AG04449 (cell line): ENCODE measurements at places on chromosomes 7 and 10.
A peak's percentile ranks its signal among the peaks of the same experiment; 100 is the strongest.

DNA sequence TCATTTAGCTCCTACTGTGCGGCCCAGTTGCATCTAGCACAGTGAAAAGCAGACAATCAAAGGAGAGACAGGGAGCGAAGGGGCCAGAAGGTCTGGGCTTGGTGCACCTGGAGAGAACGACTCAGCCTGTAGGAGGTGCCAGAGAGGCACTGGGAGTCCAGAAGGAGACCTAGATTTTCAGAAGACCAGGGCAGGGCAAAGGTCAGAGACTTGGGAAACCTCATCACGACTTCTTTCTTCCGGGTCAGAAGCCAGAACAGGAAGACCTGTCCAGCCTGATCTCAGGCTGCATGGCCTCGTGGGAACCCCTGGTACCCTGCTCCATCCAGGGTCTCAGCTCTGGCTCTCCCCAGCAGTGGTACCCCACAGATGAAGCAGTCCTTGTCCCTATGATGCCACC lies 5.2 kb downstream of the AGAP3 start:
- no peak for DNase-seq

- DNase-seq: no peak
Observed at GRCh38 chr10:60388709-60389301, 870 bp downstream of the ANK3 start.

DNA sequence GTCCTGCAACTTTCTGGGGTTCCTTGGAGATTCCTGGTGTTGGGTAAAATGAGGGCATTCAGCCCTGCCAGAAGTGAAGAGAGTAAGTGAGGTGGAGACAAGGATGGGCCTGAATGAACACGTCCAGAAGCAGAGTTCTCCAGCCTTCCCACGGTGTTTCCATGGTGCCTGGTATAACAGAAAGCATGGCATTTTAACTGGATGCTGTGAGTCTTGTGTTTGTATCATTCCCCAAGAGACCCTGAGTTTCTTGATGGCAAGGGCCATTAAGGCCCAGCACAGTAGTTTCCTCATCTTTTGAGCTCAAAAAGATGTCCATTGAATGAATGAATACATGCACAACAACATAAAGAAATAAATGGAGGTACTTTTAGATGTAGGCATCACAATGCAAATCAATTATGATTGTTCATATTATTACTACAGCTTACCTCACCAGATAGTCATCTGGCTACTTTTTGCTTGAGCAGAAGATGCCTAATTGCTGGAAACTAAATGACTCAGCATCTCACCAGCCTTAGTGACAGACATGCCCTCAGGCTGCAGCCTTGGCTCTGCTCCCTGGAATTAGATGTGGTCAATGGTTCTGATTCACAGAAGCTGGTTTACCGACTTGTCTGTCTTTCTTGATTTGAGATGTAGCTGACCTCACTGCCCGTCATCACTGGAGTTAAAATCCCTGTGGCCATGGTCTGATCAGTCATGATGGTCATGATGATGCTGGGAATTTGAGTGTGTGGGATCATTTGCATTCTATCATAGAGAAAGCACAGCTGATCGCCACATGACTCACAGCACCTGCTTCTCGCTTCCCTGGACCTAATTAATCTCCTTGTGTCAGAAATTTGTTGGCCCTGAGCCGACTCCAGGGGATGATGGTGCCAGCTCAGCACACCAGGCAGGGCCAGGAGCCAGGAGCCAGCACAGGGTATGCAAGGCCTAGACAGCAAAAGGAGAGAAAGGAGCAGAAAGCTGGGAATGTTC lies 83.9 kb downstream of the CXCL12 start:
- peak; percentile 98 for DNase-seq

- no peak for DNase-seq
Observed at GRCh38 chr10:124385627-124386185, 33.0 kb downstream of the OAT start.
